ENCODE measurements at places on chromosomes 12 and 14.

DNA sequence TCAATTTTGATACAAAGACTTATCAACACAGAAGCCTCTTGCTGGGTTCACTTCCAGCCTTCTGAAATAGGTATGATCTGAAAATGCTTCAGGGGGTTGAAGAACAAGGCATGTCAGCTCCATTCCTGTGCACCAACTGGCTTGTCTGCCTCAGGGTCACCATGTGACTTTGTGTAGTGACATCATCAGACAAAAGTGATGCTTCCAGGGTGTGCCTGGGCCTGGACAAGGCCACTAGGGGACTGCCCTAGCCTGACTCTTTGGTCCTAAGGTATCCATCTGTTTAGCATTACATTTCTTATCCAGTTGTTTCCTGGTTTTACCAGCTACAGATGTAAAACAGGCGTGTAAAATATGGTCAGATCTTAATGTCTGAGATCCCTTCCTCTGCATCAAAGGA, 155.6 kb downstream of the CAND1 start:
- no peak for DNase-seq

GRCh38 chr12:110846615-110847566, at the start of gene CCDC63:
Gene CCDC63, plus strand, starts transcription at chr12:110846987. Its CDS starts 5,968 bp downstream, at chr12:110852955.
- DNase-seq = peak; percentile 12

DNA sequence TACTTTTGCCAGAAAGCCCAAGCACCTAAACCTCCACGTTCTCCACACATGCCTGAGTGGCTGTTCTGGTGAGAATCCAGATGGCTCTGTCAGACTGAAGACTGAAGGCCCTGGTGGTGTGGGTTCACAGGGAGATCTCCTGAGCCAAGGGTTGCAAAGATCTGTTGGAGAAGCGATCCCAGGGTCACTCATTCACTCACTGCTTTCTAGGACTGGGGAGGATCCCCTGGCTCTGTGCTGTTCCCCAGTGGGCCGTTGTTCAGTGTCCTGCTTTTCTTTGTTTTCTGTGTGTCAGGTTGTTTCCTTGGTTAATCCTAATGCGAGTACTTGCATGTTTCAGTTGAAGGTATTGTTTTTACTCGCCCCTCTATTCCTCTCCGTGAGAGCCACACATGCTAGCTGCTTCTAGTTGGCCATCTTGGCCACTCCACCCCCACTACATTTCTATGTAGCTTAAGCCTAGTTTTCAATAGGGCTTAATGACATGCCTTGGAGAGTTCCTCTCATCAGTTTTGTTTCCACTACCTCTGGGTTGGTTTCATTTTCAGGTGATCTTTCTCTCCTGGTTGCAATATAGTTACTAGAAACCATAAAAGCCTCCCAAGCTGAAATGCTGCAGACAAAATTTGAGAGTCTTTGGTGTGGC, 144.5 kb upstream of the SLC38A2 start:
- peak; percentile 15 for DNase-seq

GRCh38 chr12:24011927-24012507, 62.5 kb upstream of the SOX5 start:
- DNase-seq = no peak

- DNase-seq = peak; percentile 52
Observed at GRCh38 chr14:68734231-68734732, 58.6 kb downstream of the ZFP36L1 start.

DNA sequence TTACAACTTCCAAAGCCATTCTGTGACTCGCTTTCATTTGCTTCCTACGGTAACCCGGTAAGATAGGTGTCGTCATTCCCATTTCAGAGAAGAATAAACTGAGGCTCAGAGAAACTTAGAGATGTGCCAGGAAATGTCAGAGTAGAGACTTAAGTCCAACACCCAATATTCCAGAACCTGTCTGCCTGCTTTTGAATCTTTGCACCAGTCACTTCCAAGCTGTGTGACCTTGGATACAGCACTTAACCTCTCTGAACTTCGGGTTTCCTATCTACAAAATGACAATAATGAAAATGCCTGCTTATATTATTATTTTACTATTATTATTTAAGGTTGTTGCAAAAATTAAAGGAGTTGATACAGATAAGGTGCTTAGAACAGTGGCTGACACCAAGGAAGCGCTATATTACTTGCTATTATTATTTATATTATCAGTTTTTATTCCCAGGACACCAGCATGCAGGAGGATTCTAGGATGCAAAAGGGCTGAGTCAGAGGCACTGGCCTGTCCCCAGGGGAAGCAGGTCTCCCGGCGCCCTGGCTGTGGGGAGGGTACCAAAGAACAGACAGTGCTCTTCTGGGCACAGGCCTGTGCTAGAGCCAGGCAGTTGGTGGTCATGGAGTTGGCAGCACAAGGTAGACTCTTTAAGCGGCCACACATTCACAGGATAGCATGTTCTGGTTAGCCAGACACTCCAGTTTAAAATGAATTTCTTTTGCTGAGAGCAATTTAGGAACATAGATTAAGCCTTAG, 5.4 kb downstream of the HSPB8 start:
- DNase-seq = no peak

GRCh38 chr12:88925454-88925853, 345.2 kb upstream of the KITLG start:
- DNase-seq = no peak

GRCh38 chr14:70011098-70011497, 131.9 kb downstream of the SMOC1 start:
- DNase-seq = no peak

DNA sequence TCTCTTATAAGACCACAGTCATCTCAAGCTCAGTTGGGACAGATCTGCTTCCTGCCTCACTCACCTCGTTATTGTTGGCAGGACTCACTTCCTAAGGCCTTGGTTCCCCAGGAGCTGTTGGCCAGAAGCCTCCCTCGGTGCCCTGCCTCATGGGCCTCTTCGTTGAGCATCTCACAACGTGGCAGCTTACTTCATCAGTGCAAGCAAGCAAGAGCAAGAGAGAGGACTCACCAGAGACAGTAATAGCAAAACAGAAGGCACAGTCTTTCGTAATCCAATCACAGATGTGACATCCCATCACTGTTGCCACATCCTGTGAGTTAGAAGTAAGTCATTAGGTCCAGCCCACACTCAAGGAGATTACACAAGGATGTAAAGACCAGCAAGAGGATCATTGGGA, 5.1 kb upstream of the NUMB start:
- peak; percentile 53 for DNase-seq

- no peak for DNase-seq
Observed at GRCh38 chr14:102646615-102647014, 54.2 kb downstream of the RCOR1 start.

DNA sequence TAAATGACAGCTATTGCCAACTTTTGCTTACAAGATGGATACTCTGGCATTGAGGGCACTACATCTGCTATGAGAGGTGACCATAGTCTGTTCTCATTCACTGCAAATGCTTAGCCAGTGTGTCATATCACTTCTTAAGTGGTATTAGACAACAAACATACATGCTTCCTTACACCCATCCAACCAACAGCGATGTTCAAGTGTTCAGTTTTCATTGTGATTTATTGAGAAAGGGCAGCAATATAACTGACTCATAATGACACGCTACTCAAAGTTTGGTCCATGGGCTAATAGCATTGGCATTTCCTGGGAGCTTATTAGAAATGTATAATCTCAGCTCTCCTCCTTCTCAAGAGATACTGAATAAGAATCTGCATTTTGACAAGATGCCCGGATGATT, 181.7 kb downstream of the NPAS3 start:
- no peak for DNase-seq

DNA sequence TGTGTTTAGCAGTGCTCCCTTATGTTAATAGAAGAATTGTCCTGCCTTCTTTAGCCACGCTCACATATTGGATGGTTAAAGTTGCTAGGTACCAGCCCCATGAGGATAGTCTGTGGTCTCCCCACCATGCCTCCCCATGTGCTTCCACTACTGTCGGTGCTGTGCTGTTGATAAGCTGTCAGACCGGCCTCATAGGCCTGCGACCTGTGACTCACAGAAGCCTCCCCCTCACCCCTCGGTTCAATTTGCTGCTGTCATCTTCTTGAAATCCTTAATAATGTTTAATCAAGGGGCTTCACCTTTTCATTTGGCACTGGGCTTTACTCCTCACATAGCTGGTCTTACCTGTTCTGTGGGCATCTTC, 227.2 kb downstream of the NPAS3 start:
- DNase-seq = no peak

DNA sequence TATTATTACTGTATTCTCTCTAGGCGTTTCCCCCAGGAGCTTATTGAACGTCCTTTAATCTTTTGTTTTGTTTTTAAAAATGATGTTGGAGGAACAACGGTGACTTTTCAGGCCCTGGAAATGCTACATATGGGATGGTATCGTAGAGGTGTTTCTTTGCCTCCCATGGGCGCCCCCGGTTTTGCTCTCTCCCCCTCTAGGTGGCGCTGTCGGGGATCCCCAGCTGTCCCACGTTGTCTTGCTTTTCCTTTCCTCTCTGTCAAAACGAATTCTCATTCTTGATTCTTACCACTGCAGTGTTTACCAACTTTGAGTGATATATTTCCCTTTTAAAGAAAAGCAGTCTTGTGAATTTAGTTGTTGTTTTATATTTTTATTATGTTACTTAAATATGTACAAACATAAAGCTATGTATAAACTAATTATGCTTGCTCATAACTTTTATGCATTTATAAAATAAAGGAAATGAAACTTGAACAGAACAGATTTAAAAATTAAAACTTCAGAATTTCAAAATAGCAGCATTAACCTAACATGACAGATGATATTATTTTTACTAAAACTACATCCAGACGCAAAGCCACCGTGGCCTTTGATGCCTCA, 171.9 kb downstream of the RGS6 start:
- peak; percentile 5 for DNase-seq

DNA sequence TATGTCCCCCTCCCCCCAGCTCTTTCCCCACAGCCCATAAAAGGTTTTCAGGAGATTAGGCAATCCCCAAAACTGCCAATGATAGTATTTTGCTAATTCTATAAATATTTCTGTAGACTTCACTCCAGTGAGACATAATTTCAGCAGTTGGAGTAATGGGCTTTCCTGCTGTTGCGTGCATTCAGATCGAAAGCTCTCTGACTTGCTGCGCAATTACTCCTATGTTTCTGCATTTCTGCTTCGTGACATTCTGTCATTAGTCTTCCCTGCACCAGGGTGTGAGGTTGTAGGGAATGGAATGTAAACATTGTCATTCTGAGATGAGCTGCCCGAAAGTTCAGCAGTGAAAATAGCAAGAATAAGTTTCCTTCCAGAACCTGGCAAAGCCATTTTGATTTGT, 58.2 kb downstream of the SAMD4A start:
- no peak for DNase-seq

DNA sequence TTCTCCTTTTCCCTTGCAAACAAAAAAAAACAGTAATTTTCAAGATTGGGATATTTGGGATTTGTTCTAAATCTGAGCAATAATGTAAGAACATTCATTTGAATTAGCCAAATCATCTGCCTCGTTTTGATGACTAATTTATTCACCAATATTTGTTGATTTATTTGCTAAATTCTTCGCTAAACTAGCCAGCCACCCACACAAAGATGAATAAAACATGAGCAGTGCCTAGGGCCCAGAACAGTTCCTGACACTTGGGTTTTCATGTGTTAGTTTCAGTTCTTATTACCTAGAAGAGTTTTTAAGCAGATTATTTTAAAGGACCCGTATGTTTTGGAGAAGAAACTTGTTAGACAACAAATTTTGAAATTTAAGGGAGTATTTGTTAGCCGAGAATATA, 1.4 kb downstream of the ETNK1 start:
- DNase-seq = no peak

- no peak for DNase-seq
Observed at GRCh38 chr14:75539561-75540478, 17.6 kb downstream of the BATF start.

DNA sequence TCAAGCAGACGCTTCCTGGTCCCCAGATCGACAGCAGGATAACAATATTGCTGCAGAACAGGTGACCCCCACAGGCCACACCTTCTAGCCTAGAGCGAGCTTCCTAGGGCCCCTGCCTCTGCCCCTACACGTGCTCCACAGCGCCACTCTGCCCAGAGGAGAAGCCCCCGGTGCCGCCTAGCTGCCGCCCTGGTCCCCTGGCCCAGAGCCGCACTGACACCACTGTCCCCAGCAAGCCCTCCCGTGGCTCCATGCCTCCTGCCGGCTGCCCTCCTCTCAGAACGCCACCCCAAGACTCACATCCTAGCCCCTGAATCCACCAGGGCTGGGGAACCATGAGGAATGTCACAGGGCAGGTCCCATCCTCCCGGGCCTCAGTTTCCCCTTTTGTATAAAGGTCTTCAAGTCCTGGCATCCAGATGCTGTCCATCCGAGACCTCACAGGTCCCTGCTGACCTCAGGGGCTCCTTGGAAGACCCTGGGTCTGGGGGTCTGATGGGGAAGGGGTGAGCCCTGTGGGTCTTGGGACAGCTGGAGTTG, 31.0 kb downstream of the JAG2 start:
- no peak for DNase-seq

GRCh38 chr12:116274551-116275375, 2.7 kb downstream of the MED13L start:
- DNase-seq = no peak

DNA sequence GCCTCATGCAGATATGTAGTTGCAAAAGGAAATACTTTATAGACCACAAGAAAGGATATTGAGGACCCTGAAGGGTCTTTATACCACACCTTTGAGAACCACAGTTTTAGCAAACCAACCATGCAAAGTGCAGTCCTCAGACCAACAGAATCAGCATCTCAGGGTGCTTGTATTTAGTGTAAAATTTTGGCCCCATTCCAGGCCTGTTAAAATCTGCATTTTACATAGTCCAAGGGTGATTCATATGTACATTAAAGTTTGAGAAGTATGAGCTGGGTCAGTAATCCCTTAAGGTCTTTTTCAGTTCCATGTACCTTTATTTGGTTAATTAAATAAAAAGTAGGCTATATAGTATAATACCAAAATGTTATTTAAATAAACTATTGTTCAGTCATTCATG, 91.2 kb downstream of the WNK1 start:
- no peak for DNase-seq

DNA sequence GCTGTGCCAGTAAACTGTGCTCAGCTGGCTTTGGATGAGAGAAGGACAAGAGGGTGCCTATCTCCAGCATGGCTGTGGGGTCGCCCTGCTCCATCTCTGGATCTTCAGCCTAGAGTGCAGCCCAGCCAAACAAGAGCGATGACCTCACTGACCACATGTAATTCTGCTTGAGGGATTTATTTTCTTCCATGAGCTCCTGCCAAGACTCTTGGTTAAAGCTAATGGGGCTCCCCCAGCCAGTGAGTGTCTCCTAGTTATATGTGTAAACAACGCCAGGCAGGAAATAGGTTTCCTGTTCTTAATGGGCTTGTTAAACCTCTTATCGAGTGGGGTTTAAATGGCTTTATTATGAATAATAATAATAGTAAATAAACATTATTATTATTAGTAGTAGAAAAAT, 397.2 kb downstream of the NRXN3 start:
- no peak for DNase-seq

GRCh38 chr12:68479896-68480291, 130.8 kb upstream of the RAP1B start:
- DNase-seq = no peak

DNA sequence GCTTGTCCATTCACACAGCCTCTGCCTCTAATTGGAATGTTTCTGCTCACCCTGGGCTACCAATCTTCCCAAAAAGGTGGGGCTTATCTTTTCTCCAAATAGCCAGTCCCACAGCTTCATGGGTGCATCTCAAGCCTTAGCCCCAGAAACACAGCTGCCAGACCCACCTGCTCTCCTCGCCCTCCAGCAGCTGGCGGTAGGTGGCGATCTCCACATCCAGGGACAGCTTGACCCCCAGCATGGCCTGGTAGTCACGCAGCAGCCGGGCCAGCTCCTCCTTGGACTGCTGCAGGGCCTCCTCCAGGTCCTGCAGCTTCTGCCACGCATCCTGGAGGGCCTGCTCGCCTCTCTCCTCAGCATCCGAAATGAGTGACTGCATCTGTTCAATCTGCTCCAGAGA, 11.1 kb downstream of the KRT77 start:
- DNase-seq = no peak
